A549 (cell line): ENCODE measurements at places on chromosomes 5 and 9.
A peak's percentile ranks its signal among the peaks of the same experiment; 100 is the strongest.

- DNase-seq, result peak; percentile 86
Measured at GRCh38 chr9:27427272-27427643, 96.8 kb upstream of the IFNK start.

- no peak for DNase-seq
Measured at GRCh38 chr5:157535042-157535865, 40.3 kb downstream of the ADAM19 start.

GRCh38 chr5:120771202-120771601 is 307.1 kb downstream of the PRR16 start:
- DNase-seq, result no peak

- DNase-seq, result peak; percentile 72
Measured at GRCh38 chr9:107425101-107426025, 64.2 kb downstream of the KLF4 start.

GRCh38 chr5:73818357-73818756 is 192.4 kb downstream of the ARHGEF28 start:
- DNase-seq, result no peak
